Hematopoietic multipotent progenitor cell (in vitro differentiated cells): ENCODE measurements at places on chromosomes 11 and 22.
A peak's percentile ranks its signal among the peaks of the same experiment; 100 is the strongest.

DNA sequence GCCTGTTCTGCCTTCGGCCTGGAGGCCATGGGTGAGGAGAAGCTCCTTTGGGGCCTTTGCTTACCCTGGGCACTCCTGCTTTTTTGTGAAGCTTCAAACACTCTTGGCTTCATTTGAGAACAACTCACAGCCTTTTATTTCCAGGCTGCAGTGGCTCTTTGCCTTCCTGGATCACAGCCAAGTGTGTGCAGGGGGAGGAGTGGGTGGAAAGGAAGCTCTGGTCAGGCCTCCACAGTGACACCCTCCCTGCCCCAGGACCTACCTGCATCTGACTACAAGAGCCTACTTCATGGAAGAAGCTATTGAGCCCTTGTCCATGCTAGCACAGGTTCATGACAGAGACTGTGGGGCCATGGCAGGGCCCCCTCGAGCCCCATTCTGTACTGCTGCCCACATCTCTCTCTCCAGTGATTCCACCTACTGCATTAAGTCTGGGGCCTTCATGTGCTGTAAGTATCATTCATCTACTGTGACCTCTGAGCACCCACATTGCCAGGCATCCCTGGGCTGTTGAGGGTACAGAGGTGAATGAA, 52.3 kb downstream of the GAB4 start:
- DNase-seq = peak; percentile 71

- no peak for DNase-seq
These were observed 48.3 kb upstream of the SMIM38 start for GRCh38 chr11:69107413-69107812.

GRCh38 chr22:34797826-34798225, 268.1 kb upstream of the ISX start:
- no peak for DNase-seq

- DNase-seq = no peak
These were observed 116.6 kb upstream of the BID start for GRCh38 chr22:17890892-17891291.

GRCh38 chr22:45341498-45341897, 31.8 kb downstream of the FAM118A start:
- no peak for DNase-seq

DNA sequence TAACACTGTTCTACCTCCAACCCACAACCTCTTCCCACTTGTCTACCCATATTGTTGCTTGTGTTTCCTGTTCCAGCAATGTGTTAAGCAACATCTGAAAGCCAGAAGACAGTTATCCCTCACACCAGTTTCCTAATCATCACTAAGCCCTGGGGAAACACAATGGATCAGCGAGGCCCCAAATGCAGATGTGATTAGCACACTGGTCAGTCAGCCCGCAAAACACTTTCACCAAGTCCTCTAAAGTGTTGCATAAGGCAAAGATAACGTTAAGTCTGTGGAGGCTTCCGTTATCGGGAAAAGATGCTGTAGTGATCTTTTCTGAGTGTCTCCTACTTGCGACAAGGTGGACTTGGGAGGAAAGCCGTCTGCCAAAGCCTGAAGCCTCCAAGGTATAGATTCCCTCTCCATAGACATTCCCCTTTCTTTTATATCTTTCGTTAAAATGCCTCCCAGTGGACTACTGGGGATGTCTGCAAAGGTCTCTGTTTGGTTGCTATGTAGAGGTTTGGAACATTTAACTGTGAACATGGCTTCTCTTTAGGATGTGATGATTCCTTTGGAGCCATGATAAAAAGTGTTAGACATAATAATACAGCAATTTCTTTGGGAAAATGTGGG, at the start of gene MS4A3:
Gene MS4A3, plus strand, starts transcription at position 317 of the 621 bp plus-strand sequence. CDS start 4,496 bp downstream, outside the sequence.
- no peak for DNase-seq

DNA sequence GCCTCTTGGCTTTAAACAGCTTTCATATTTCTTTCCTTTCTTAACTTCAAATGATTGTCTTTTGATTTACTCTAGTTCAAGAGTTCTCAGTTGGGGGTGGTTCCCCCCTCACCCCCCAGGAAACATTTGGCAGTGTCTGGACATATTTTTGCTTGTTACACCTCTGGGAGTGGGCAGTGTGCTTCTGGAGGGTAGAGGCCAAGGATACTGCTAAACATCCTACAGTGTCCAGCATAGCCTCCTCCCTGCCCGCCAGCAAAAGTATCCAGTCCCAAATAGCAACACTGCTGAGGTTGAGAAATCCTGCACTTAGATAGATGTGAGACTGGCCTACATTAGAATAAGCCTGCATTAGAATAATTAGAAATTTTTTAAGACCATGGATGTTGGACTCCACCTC, 3.2 kb downstream of the PPP6R3 start:
- no peak for DNase-seq

GRCh38 chr11:59011655-59012397, 72.5 kb downstream of the GLYATL1 start:
- DNase-seq = no peak

DNA sequence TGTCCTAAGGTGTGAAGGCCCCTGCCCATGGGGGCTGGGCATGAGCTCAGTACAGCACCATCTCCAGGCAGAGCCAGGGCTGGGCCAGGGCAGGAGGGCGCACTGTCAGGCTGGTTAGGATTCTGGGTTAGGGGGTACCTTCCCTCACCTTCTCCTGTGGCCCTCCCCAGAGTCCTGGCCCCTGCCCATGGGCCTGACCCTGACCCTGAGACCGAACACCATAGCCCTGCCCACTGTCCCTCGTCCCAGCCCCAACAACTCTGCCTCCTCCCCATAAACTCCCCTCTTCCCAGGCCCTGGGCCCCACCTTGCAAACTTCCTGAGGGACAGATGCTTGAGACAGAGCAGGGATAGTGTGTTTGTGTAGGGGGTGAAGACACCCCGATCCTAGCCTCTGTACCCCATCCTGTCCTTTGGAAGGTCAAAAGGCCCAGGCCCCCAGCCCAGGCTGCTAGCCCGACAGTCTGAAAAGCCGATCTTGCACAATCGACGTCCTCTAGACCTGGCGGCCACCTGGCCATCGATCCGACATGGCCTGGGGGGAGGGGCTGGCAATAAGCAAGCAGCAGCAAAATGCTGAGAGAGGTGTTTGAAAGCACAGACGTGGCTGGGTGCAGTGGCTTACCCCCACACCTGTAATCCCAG, 2.7 kb upstream of the TMPRSS6 start:
- no peak for DNase-seq

DNA sequence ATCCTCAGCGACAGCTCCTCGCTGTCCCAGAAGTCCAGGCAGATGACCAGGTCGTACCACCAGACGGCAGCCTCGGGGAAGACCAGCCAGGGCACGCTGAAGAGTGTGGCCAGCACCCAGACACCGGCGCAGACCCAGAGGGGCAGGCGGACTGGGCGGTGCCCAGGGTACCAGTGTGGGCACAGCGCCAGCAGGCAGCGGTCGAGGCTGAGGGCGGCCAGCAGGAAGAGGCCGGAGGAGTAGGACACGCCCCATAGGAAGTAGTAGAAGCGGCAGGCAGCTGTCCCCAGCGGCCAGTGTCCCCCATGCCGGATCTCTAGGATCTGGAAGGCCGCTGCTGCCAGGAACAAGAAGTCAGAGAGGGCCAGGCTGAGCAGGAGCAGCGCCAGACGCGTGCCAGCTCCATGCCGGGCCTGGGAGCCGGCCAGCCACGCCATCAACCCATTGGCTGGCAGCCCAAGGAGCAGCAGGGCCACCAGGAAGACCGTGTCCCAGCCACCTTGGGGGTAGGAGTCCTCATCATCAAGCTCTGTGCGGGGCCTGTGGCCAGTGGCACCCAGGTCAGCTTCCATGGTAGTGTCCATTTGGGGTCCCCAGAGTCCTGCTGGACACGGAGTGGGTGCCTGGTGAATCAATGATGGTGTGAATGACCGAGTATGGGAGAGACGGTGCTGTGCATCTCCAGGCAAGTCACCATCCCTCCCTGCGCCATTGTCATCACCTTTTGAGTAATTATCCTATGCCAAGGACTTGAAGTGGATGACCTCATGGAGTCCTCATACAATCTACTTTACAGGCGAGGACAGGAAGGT, at the start of gene GPR152:
Gene GPR152, minus strand, starts transcription at position 589 of the 812 bp plus-strand sequence. Its CDS starts 5 bp downstream, at position 584.
- no peak for DNase-seq

DNA sequence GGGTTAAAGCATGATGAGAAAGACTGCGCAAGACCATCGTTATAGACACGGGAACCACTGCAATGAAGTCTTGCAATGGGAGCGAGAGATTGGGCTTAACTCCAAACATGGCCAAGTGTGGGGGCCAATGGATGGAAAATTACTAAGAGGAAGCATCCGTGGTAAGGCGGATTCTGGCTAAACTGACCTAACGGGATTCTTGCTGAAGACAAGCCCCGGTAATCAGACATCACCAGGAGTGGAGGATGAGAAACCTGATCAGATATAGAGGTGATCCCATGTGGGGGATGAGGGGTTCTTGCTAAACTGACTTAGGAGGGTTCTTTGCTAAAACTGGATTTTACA, 5.8 kb upstream of the SYNGR1 start:
- no peak for DNase-seq

- no peak for DNase-seq
These were observed 35.5 kb upstream of the SLC25A1 start for GRCh38 chr22:19214078-19214473.

- DNase-seq = no peak
These were observed 696 bp upstream of the MICAL2 start for GRCh38 chr11:12109591-12110196.

GRCh38 chr22:43218786-43219185, 31.9 kb upstream of the TTLL12 start:
- no peak for DNase-seq

DNA sequence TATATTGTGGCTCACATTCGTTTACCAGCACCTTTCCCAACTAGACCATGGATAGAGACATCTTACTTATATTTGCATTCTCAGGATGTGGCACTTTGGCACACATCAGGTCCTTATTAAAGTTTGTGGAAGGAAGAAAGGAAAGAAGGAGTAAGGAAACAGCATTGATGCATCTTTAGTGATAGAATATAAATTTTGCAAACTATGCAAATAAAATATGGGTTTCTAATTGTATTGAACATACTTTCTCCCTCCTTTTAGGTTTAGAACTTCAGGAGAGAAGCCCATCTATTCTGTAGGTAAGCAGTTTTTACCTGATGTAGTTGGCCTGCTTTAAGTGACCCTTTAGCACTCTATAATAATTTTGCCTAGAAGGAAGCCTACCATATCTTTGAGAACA, 20.4 kb downstream of the MRPL48 start:
- DNase-seq = no peak

DNA sequence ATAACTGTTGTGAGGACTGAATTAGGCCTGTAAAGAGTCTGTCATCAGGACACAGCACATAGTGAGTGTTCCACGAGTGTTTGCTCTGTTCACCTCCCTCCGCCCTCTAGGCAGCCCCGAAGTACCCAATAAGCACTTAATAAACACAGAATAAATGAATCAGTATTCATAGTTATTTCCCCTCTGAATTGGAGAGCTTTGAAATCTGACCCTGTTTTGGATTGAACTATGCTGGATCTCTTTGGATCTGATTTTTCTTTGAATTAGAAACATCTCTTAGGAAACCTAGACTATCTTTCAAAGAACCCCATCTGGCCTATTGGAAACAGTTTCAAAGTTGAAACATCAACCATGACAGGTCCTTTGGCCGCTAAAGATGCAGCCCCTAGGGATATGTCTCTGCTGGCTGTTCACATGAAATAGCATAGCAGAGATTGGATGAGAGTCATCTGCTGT, 615.5 kb downstream of the NTM start:
- no peak for DNase-seq

GRCh38 chr11:57095417-57095816, 86.3 kb upstream of the LRRC55 start:
- no peak for DNase-seq

GRCh38 chr11:92240916-92241315, 16.3 kb downstream of the FAT3 start:
- no peak for DNase-seq

- no peak for DNase-seq
These were observed 36.7 kb upstream of the VWA5A start for GRCh38 chr11:124078591-124078990.

GRCh38 chr11:2574043-2574552, 125.7 kb downstream of the KCNQ1OT1 start:
- no peak for DNase-seq

- DNase-seq = no peak
These were observed 106.8 kb downstream of the CCDC83 start for GRCh38 chr11:85961930-85962363.

- DNase-seq = no peak
These were observed 19.9 kb downstream of the INCENP start for GRCh38 chr11:62143727-62144126.

DNA sequence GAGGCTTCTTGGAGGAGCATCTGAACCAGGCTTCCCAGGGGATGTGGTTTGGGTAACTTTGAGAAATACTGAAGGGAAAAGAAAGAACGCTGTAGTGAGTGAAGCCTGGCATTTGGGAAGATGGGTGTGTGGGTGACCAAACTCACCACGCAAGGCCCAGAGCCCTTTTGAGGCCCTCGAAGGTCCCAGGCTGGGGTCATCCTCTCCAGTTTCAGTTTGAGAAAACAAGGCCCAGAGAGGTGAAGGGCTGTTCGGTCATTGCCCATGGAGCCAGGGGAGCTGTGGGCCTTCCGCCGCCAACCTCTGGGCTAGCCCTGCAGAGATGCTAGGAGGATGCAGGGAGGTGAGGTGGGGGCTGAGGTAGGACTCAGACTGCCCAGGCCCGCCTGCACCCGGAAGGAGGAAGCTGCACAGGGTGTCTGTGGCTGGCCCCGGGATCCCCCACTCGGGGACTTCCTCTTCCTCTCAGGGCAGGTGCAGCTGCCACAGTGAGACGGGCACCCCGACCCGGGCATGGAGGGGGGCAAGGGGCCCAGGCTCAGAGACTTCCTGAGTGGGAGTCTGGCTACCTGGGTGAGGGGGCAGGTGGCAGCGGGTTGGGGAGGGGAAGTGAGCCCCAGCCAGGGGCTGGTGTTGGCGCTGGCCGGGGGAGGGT, at the start of gene CCDC88B:
Gene CCDC88B, plus strand, starts transcription at position 451 of the 655 bp plus-strand sequence. Its CDS starts 63 bp downstream, at position 514.
- DNase-seq = peak; percentile 87

DNA sequence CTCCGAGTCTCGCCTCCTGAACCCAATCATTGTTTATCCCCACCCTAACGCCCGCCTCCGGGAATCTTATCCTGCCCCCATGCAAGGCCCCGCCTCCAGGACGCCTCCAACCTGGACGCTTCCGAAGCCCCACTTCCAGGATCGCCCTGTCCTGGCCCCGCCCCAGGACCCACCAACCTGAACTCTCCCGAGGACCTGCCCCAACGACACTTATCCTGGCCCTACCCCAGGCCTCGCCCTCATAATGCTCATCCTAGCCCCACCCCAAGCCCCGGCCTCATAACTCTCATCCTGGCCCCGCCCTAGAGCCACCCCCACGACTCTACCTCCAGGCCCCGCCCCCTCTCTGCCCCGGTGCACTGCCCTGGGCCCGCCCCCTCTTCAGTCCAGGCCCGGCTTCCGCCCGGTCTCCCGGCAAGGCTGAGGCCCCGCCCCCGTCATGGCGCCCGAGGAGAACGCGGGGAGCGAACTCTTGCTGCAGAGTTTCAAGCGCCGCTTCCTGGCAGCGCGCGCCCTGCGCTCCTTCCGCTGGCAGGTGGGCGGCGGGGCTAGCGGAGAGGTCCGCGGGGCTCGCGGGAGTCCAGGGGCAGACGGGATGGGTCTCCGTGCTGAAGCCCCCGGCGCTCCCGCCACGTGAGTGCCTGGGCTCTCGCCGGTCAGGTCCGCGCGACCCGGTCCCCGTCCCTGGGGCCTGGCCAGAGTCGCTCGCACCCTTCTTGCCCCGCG, 45.7 kb upstream of the DEFB108B start:
- peak; percentile 85 for DNase-seq

- no peak for DNase-seq
These were observed 77.3 kb downstream of the ARFGAP2 start for GRCh38 chr11:47099214-47099917.

GRCh38 chr22:44592126-44592823, 94.2 kb upstream of the RTL6 start:
- no peak for DNase-seq

GRCh38 chr11:1205987-1206331, 16.9 kb upstream of the MUC5B start:
- no peak for DNase-seq

GRCh38 chr11:34274712-34275398, 83.0 kb downstream of the ABTB2 start:
- no peak for DNase-seq
